ENCODE measurements at places on chromosomes 2 and 18.

DNA sequence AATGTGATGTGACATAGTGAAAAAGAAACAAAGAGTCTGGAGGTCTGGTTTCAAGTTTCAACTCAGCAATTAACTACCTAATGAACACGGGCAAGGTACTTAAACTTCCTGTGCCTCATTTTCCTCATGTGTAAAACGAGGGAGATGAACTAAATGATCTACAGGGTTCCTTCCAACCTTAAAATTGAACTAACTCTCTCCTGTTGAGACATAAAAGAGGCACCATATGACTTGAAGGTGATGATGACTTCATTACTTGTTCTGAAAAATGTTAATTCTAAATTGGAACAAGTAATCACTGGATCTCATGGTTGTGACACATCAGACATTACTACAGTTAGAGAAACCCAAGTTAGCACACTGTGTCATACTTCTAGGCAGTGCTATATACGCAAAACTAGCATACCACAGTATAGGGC is 8.9 kb upstream of the REL start:
- no peak for DNase-seq

GRCh38 chr18:21991081-21991534 is 178.3 kb upstream of the GATA6 start:
- no peak for DNase-seq

GRCh38 chr18:10259901-10260300 is 194.5 kb upstream of the APCDD1 start:
- no peak for DNase-seq

GRCh38 chr2:113703386-113704299 is 52.8 kb downstream of the SLC35F5 start:
- DNase-seq, result no peak

DNA sequence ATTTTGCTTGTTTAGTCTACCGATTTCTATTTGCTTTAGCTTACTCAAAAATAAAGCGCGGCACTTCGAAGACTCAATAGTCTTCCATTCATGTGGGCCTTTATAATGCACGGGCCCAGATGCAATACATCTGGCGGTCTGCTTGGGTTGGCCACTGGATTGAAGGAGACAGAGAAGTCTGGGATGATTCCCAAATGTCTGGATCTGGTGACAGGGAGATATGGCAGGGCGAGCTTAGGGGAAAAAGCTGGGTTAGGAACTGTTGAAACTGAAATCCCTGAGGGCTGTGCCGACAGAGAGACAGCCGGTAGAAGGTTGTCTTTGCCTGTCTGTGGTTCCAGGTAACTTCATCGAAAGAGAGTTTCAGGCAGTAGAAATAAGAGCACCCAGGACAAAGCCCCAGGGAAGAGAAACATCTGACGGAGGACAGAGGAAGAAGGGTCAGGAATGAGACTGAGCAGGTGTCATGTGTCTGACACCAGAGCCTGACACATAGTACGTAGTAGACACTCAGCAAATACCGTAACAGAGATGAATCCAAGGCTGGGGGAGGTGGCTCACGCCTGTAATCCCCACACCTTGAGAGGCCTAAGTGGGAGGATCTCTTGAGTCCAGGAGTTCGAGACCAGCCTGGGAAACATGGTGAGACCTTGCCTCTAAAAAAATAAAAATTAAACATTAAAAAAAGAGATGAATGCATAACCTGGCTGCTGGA is 13.6 kb downstream of the CLUL1 start:
- no peak for DNase-seq

GRCh38 chr2:146807568-146808168 is 1037.2 kb upstream of the ACVR2A start:
- DNase-seq, result no peak

- DNase-seq, result no peak
These were observed 57.8 kb upstream of the IGFBP2 start for GRCh38 chr2:216575465-216575864.

DNA sequence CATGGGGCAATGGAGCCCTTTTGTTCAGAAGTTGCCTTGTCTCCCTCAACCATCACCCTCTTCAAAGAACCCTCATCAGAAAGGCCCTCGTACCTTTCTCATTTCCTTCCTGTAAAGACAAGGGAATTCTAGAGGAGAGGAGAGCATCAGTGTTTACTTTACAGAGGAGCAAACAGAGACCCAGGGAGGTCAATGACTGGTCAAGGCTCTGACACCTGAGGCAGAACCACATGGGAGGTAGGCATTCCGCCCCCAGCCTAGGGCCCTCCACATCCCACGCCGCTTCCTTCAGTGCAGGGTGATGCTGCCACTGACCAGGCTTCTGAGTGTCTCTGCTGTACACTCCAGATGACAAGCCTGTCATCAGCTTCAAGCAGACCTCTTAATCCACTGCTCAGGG is 104.7 kb downstream of the NRP2 start:
- DNase-seq, result no peak

DNA sequence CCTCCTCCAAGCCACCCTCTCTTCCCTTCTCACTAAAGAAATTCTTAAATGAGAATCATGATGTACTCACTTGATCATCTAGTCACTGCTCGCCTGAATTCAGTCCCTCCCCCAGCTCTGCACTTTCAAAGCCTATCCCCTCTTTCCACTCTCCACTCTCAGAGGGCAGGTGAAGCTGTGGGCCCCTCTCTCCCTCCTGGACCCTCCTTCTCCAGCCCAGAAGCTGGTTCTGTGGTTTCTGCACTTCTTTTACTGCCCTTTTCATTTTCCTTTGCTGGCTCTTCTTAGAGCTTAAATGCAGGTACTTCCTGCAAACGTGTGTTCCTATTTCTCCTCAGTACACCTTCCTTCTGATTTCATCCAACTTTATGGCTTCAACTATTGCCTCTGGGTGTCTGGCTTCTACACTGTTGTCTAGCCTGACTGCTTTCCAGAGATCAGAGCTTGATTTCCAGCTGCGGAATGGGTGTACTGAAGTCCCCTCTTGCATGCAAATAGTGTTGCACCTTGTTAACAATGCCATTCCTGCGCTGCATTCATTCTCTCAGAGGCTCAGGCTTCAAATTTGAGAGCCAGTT is 15.3 kb upstream of the TXNDC2 start:
- no peak for DNase-seq

GRCh38 chr2:71792926-71793761 is 339.8 kb downstream of the DYSF start:
- DNase-seq, result no peak

DNA sequence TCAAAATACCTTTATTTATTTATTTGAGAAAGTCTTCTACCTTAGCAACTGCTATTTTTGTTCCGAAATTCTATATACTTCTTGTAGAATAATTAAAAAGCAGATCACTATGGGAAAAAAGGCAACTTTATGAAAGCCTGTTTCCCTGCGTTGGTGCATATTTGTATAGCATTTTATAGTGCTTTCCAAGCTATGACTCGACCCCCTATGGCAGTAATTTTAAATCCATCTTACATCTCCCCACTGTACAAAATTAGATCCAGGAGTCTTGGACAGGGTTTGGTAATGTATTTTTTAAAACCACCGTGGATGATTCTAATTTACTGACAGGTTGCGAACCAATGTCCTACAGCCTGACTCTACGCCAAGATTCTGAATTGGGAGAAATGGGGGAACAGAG is 10.1 kb downstream of the TANK start:
- no peak for DNase-seq

DNA sequence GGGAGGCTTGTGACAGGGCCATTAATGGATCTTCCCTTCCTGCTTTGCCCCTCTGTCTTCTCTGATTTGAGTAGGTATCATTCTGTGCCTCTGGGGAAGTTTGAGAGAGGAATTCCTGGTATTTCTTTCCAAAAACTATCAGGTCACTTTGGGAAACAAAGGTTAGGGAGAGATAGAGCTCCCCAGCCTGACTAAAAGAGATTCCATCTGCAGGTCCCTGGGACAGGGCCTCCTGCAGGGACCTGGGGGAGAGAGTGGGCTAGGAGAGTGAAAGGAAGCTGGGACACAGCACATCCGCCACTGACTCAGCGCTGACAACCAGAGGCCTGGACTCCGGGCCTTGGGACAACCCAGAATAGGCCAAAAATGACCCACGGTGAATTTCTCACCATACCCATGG is 6.4 kb downstream of the GALNT14 start:
- DNase-seq, result no peak

- DNase-seq, result no peak
These were observed 36.8 kb upstream of the GPR17 start for GRCh38 chr2:127609031-127609751.

DNA sequence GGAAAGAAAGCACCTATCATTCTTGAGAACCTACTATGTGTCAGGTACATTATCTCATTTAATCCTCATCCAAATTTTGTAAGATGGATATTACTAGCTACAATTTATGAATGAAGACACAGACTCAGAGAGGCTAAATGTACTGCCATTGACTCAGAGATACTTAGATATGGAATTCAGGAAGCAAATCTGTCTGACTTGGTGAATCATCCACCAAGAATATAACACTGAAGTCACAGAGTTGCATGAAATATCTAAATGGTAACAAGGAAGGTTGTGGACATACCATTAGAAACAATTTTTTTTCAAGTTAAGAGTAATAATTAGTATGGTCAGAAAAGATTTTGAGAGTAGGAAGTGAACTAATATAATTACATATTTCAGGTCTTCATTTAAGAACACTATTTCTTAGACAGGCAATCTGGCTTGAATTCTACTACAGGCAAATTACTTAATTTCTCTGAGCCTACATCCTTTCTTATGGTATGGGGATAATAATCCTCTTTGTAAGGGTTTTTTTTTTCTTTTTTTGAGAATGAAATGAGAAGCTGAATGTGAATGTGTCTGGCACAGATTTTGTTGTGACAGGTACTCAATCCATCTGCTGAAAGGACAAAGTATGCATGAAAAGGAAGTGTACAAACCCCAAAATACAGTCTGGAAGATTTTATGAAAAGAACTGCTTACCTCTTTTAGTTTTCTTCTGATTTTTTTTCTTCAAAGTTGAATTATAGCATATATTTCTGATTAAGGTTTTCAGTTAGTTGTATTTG is 14.8 kb upstream of the C2orf66 start:
- no peak for DNase-seq

DNA sequence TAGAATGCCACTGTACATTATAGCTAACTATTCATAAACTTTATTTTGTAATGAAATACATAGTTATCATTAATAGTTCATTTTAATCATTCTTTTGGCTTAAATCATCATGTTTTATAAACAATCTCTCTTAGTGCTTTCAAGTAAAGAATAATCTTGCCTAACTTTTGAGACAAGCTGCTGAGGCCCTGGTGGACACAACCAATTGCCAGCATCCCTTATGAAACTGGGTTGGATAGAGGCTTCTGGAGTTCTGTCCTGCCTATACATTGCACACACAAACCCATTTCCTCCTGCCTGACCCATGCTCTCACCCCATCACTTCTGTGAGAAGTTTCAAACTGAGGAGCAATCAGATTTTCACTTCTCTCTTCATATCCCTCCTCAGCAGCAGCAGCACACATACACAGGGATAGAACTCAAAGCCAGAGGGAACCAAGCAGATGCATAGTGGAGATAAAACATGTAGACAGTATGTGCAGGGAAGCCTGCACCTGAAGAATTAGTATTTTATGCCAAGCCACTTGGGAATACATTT is 450.0 kb upstream of the SLC14A2 start:
- DNase-seq, result no peak

DNA sequence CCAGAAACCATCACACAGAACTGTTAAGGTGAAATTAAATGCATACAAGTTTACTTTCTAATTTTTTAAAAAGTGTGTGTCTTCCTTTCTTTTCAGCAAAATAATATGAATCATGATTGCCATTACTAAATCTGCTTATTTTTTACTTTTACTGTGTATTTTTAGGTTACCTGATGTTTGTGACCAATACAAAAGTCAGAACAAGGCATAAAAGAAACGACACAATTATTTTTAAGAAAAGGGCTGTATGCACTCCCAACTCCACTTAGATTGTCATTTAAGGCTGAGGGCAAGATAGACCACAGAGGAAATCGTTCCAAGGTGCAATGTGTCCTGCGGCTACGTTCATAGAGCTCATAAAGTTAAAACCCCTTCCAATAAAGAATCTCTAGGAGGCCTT is 797.0 kb downstream of the TDRD15 start:
- DNase-seq, result no peak

- no peak for DNase-seq
These were observed 438.2 kb downstream of the NBAS start for GRCh38 chr2:15122915-15123314.

GRCh38 chr2:9307535-9307934 is 100.9 kb downstream of the ASAP2 start:
- no peak for DNase-seq

- no peak for DNase-seq
These were observed 280.7 kb upstream of the VWC2L start for GRCh38 chr2:214130114-214130513.

DNA sequence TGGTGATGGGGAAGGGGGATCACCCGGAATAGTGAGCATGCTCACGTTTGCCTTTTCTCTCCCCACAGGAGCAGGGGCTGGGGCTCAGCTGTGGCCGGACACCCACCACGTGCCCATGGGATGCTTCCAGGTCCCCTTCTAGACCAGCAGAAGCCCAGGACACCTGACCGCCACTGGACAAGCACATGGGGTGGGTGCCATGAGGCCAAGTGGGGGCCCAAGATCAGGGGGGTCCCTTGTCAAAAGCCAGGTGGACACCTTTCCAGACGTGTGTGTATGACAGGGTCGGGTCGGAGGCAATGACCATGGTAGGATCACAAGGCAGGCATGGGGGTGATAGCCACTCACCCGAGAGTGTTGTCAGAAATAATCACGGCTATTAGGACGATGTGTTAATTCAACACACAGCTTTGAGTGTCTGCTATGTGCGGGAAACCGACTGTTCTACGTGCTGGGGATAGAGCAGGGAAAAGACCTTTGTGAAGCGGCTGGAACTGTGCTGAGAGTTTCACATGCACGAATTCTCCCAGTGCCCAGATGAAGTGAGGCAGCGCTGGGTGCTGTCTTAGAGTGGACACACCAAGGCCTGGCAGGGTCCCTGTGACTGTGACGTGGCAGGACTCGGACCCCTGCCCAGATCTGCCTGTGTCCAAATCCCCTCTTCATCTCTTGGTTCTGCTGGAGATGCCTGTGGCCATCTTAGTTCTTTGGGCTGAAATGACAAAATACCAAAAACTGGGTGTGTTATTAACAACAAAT is 244.7 kb downstream of the NDUFA10 start:
- no peak for DNase-seq

- no peak for DNase-seq
These were observed 114.1 kb upstream of the NCKAP5 start for GRCh38 chr2:133682347-133682746.

- DNase-seq, result no peak
These were observed 124.0 kb downstream of the NRP2 start for GRCh38 chr2:205806143-205806905.
